ENCODE measurements at places on chromosomes 4 and X.

GRCh38 chr4:134388351-134388750, 186.8 kb upstream of the PABPC4L start:
- DNase-seq = no peak

DNA sequence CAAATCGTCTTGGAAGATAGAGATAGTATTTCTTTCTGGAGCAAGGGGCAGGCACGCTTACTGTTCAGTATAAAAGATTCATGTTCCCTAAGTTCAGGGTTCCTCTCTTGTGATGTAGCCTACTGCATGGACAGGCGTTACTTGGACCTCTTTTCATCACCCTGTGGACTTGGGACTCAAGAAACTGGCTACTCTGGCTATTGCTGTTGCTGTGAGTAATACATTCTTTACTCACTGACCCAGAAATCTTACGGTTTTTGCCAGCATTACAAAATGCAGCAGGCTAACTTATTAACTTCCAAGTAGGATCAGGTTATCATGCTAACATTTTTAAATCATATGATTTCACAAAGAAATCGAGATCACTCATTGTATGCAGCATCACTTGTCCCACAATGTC, 12.8 kb upstream of the GUCY1B1 start:
- DNase-seq = no peak

DNA sequence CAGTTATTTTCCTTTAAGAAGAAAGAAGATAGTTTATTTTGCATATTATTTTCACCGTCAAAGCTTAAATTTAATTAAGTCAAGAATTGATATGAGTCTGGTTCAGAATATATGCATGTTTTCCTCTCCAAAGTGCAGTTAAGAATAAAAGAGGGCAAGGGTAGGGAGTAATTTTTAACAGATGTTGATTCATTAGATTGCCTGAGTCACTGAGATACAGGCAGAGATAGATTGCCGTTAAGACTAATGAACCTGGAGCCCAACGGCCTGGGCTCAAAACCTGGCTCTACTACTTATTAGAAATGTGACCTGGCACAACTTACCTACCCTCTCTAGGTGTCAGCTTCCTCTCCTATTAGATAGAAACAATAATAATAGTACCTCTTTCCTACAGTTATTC, 1037.4 kb upstream of the PABPC4L start:
- DNase-seq = no peak

- DNase-seq = no peak
Observed at GRCh38 chr4:68461790-68462189, 14.5 kb downstream of the TMPRSS11E start.

- DNase-seq = no peak
Observed at GRCh38 chrX:39725928-39726619, 371.7 kb downstream of the BCOR start.

DNA sequence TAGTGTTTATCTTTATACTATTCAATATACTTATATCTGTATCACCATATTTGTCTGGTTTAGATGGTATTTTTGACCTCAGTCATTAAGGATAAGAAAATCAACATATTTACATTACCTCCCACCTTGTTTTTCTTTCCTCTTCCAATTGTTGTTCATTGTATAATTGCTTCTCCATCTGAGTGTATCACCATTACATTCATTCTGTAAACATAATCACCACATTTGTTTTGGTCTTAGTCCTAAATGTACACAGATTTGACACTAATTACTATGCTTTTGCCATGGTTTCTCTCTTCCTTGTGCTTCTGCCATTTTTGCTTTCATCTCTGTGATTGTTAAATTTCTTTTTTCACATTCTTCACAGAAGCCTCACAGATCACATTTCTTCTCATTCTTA, 12.7 kb downstream of the ARMCX6 start:
- no peak for DNase-seq

DNA sequence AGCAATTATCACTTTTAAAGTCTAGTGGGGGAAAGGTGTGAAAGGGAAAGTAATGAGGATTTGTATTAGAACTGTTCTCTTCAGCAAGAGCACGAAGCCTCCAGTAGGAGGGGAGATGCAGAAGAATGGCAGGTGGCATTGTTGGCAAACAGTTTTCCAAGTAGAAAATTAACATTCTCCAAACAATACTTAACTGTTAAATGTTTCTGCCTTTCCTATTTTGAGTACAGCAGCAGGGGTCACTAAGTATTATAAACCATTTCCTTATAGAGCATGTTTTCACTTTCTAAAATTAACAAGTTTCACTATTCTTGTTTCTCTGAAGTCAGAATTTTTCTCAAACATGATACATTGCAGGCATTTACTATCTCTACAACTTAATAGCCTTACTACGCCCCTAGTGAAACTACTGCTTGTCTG, 58.7 kb downstream of the LEF1 start:
- DNase-seq = no peak

- DNase-seq = no peak
Observed at GRCh38 chr4:145756244-145756643, 76.3 kb downstream of the C4orf51 start.

GRCh38 chrX:38175139-38175538, 45.5 kb downstream of the SRPX start:
- DNase-seq = peak; percentile 26

DNA sequence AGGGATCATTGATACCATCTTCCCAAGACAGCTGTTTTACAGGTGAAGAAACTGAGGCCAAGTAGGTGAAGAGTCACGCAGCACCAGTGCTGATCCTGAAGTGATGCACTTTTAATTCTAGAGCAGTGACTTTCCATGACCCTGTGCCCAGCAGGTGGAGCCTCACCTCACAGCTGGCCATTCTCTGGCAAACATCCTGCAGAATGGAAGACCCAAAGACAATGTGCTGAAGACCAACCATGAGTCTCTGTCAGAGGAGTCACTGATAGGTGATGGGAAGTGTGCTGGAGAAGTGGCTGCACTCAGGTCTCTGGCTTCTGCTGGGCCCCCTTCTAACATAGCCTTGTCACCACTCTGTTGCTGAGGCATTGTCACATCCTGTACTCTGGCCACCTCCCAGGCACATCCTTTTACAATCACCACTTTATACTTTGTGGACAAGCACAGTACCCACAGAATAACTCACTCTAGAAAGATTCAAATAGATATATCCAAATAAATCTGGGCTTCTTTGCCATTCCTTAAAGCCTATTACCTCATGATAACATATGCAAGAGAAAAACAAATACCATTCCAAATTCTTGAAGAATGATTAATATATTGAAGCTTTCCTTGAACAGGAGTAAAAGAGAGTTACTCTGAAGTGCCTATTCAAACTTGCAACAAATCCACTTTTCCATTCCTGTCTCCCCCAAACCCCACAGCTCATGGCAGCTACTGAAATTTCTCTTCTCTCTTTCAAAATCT, 64.1 kb upstream of the SCOC start:
- no peak for DNase-seq

- no peak for DNase-seq
Observed at GRCh38 chr4:69323284-69323683, 43.0 kb downstream of the UGT2B28 start.

- DNase-seq = no peak
Observed at GRCh38 chr4:173398220-173398619, 696 bp downstream of the SCRG1 start.

DNA sequence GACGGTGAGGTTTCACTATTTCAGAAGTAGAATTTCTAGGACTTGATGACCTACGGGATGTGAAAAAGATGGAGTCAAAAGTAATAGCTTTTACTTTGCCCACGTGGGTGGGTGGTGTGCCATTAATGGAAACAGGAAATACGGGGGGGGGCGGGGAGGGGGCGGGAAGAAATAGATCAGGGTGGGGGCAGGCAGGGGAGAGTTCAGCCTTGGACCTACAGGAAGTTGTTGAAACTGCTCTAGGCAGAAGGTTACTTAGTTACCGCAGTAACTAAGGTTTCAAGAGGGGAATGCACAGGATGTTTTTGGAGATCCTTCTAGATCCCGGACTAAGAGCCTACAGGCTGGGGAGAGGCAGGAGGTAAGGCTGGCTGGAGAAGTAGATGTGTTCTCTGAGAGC, 3.6 kb upstream of the FHL1 start:
- no peak for DNase-seq

DNA sequence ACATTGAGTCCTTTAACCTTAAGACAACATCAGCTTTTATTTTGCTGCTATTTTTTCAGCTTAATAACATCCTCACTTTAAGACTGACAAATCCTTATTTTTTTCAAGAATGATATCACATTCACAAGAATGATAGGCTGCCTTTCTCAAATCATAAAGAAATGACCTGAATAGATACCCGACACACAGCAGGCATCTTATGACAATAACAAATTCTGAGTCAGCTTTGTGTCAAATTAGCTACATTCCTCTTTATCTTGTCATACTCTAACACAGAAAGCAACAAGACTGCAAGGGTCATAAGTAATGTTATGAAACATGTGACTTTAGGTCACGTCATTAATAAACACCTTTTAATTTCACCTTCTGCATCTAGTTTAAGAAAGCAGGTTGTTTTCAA, 2387.6 kb downstream of the PCDH7 start:
- no peak for DNase-seq

DNA sequence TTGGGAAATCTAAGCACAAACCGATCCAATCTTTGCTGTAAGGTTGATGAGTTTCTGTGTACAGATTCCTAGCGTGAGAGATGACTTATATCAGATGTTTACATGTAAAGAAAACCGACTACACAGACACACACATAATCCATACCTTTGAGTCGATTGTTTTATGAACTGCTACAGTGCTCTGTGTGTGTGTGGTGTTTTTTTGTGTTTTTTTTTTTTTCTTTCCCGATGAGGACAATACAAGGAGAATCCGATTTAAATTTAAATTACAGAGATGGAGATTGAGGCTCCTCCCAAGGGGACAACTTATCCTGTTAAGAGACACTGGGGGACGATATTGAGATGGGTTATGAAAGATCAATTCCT, 461 bp upstream of the SLC9A6 start:
- no peak for DNase-seq

- no peak for DNase-seq
Observed at GRCh38 chrX:16186380-16187007, 19.2 kb downstream of the MAGEB17 start.

- peak; percentile 92 for DNase-seq
Observed at GRCh38 chr4:41257257-41257901, 651 bp downstream of the UCHL1 start.

DNA sequence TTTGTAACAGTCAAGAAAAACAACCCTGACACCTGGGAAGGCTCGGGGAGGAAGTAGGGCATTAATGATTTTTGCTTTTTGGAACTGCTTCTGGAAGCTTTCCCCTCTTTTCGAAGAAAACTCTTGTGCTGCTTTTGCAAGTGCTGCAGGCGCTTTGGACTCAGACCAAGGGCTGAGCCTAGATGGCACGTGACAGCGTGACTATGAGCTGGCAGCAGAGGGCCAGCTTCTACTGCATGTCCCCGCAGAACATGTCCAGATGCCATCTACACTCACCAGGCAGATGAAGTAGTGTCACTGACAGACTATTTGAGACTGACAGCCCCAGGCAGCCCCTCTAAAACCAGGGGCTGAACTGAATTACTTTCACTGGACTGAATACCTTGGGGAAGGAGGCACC, 6.2 kb downstream of the NR0B1 start:
- DNase-seq = peak; percentile 38

DNA sequence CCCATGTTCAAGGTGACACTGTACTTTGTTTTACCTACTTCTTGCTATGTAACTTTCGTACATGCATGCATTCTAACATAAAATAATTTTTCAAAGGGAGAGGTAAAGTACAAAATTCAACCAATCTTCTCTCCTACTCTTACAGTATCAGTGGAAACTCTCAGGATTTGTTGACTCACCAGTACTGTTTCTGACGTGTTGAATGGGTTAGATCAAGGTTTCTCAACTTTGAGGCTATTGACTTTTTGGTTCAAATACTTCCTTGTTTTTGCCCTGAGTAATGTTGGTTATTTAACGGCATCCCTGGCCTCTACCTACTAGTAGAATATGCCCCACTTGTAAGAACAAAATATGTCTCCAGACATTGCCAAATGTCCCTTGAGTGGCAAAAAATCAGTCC, 94.6 kb upstream of the SMAD1 start:
- no peak for DNase-seq

GRCh38 chrX:46965125-46965758, 53.0 kb downstream of the JADE3 start:
- DNase-seq = no peak

- no peak for DNase-seq
Observed at GRCh38 chr4:54055494-54055893, 8.9 kb downstream of the CHIC2 start.

DNA sequence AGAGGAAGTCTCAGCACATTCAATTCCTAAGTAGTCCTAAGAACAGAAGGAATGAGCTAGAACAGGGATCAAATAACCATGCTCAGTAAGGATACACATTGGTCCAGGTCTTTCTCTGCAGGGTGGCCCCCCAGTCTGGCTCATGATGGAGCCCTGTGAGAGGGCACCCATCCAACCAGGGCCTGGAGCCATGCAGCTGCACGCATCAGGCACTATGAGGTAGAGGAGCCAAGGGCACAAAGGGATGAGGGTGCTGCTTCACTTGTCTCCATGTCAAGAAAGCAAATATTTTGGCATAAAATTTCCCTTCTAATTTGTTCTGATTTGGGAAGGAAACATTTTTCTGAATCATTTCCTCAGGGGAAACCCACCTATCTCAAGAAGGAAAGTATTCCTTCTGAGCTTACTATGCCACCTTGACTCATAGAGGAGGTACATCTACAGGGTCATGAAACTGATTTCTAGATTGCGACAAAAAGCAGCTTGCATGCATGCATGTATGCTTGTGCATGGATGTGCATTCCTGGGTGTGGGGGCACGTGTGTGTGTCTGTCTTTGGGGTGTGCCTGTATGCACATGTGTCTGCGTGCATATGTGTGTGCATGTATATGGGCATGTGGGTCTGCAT, 600.3 kb downstream of the MID1IP1 start:
- DNase-seq = no peak
